ENCODE measurements at places on chromosomes 2 and 18.

DNA sequence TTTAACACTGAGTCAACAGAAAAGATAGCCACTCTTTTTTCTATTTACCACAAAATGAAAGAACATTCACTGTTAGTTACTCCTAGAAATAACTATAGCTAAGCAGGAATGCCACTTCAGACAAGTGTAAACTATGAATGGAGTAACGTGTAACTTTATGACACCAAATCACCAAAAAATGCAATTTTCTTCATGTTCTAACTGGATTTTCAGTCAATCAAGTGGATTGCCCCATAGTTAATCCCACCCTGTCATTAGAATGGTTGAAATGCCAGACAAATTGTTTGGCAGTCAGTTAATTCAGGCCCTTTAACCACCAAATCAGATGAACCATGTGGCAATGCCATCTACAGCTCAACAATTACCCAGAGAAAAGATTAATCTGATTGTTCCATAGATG is 9.9 kb downstream of the EPHA4 start:
- H3K27ac ChIP-seq: no peak overlapping the region
- DNase-seq: no peak
- peaks cover 4% of the 10 kb centered on the region for H3K4me1 ChIP-seq
- H3K4me3 ChIP-seq: no peak overlapping the region
- peaks cover 22% of the 10 kb centered on the region for H3K27me3 ChIP-seq

DNA sequence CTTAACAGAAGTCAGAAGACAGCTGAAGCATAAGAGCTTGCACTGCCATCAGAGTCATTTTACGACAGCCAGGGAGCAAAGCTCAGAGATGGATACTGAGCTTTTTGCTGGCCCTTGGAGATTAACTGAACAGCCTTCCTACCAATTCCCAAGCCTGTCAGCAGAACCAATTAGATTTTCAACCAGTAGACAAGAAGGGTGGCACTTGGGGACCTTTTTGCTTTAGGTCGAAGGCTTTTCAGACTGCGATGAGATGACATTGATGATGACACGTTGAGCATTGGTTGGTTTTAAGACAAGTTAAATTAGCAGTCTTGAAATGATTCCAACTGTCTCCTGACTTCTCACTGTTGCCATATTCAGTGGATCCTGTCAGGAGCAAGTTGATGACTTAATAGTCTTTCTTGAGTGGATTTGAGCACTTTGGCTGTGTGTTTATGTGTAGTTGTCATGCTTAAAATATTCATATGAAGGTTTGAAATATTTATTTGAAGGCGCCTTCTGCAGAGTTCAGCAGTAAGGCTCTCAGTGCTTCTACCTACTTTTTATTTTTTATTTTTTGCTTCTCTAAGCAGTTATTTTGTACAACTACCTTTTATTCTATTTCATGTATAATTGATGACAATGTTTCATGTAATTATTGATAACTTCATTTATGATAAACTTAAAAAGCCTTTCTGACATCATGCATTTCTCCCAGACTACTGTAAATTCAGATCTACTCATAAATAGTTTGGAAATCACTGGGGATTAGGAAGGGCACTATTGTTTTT is 256.7 kb downstream of the CAMKMT start:
- H3K27me3 ChIP-seq: no peaks in the 10 kb centered on the region
- no peaks in the 10 kb centered on the region for H3K36me3 ChIP-seq
- H3K27ac ChIP-seq: no peak overlapping the region
- DNase-seq: no peak
- H3K4me3 ChIP-seq: no peak overlapping the region

- no peak overlapping the region for H3K4me3 ChIP-seq
- peaks cover 33% of the 10 kb centered on the region for H3K4me1 ChIP-seq
- peak overlapping the region; percentile 80 for H3K27ac ChIP-seq
- no peaks in the 10 kb centered on the region for H3K36me3 ChIP-seq
Observed at GRCh38 chr2:215680605-215681598, 245.0 kb upstream of the FN1 start.

DNA sequence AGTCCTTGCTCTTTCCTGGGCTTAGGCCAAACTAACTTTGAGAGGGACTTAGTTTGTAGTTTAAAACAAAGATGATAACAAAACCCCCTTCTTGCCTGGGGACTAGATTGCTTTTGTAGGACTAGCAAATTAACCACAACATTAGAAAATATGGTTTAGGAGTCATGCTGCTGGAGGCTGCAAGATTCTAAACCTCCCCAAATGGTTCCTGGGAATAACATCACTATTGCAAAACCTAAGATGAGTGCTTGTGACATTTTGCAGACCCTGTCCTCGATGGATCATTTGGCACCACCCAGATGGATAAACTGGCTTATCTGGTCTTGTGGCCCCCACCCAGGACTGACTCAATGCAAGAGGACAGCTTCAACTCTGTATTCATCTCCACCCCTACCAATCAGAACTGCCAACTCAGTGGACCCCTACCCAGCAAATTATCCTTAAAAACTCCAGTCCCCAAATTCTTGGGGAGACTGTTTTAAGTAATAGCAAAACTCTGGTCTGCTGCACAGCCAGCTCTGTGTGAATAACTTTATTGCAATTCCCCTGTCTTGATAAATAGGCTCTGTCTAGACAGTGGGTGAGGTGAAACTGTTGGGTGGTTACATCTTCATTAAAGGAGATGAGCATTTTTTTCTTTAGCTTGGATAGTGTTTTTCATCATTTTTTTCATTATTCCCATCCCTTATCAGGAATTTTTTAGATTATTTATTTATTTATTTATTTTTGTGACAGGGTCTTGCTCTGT is 58.9 kb downstream of the SPTBN1 start:
- no peak for DNase-seq
- no peak overlapping the region for H3K4me3 ChIP-seq
- H3K27me3 ChIP-seq: no peaks in the 10 kb centered on the region
- no peaks in the 10 kb centered on the region for H3K36me3 ChIP-seq
- peaks cover 36% of the 10 kb centered on the region for H3K4me1 ChIP-seq
- peak overlapping the region; percentile 64 for H3K27ac ChIP-seq

DNA sequence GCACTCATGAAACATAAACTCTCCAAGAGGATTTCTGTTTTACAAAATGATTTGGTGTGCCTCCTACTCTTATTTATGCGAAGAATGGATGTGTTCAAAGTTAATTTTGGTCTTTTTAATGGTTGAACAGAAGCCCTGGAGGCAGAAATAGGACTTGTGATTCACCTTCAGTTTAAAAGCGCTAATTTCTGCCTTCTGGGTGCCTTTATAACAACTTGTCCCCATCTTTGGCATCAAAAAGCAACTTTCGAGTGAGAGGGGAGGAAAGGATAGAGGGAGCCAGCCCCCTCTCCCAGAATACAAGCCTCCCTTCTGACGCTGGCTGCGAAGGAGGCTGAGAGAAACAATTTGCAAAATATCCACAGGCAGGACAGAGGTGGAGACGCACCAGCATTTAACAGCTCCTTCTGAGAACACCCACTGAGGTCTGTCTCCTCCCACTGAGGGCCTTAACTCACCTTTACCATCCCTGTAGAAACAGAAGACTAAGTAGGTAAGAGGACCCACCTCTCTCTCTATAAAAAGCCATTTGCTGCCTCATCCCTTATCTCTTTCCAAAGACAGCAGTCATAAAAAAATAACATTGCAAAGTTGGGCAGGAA is 24.3 kb upstream of the BCL11A start:
- peaks cover 5% of the 10 kb centered on the region for H3K27me3 ChIP-seq
- H3K4me1 ChIP-seq: peaks cover 18% of the 10 kb centered on the region
- no peak overlapping the region for H3K4me3 ChIP-seq
- no peaks in the 10 kb centered on the region for H3K36me3 ChIP-seq
- no peak for DNase-seq
- no peak overlapping the region for H3K27ac ChIP-seq

DNA sequence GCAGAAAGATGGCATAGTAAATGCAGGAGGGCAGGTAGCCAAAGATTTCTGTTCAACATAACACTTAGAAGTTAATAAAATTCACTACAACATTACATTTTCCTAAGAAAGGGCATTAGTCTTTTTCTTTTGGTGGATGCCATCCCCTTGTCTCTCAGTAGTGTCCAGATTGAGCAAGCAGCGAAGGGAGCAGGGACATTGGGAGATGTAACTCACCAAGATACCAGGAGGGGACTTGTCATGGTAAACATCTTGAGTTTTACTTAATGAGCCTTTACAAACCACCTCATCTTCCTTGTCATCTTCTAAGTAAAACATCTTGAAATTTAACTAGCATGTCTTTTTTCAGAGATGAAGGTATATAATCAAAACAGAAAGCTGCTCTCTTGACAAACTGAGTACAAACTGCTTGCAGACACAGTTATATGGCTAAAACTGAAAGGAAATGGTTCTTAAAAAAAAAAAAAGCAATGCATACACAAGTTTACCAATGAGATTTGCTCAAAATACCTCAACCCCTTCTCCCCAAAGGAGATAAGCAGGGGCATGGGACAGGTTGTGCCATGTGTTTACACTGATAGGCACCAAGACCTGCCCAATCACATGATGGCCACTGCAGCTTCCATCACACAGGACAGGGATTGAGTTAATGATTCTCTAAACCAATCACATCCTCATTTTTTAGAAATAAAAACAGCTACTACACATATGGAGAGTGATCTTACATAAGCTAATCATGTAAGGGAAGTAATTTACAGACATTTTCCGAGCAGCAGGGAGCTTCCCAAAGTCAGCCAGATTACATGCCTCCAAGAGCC is 30.3 kb downstream of the LPIN2 start:
- no peak for DNase-seq
- H3K27ac ChIP-seq: no peak overlapping the region
- H3K36me3 ChIP-seq: peaks cover 2% of the 10 kb centered on the region
- H3K27me3 ChIP-seq: no peaks in the 10 kb centered on the region
- peaks cover 38% of the 10 kb centered on the region for H3K4me1 ChIP-seq

- DNase-seq: no peak
- H3K27me3 ChIP-seq: no peaks in the 10 kb centered on the region
- H3K4me1 ChIP-seq: no peaks in the 10 kb centered on the region
- no peak overlapping the region for H3K4me3 ChIP-seq
- peaks cover 5% of the 10 kb centered on the region for H3K36me3 ChIP-seq
- no peak overlapping the region for H3K27ac ChIP-seq
Observed at GRCh38 chr2:195252018-195252417, 405.0 kb upstream of the SLC39A10 start.

GRCh38 chr2:127155947-127156346 is 49.0 kb upstream of the BIN1 start:
- H3K4me3 ChIP-seq: no peak overlapping the region
- H3K4me1 ChIP-seq: peaks cover 21% of the 10 kb centered on the region
- H3K27ac ChIP-seq: no peak overlapping the region
- DNase-seq: no peak

DNA sequence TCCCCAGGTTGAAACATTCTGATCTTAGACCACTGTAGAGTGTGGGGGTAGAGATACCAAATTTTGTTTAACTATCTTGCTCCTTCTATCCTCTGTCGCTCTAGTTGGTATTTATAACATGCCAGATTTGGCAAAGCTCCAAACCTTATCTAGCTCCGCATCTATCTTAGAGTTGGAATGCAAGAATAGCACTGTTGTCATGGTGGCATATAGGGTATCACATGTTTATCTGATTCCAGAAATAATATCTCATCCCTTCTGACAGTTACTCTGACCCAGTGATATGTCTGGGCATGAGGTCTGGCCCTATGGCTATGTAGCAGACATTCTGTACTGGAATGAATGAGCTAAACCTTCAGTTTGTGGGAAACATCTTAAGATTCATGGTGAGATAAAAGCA is 51.7 kb downstream of the CABYR start:
- peaks cover 9% of the 10 kb centered on the region for H3K4me1 ChIP-seq
- H3K36me3 ChIP-seq: peaks cover 22% of the 10 kb centered on the region
- no peaks in the 10 kb centered on the region for H3K27me3 ChIP-seq
- DNase-seq: no peak
- peak overlapping the region; percentile 24 for H3K27ac ChIP-seq
- H3K4me3 ChIP-seq: no peak overlapping the region

DNA sequence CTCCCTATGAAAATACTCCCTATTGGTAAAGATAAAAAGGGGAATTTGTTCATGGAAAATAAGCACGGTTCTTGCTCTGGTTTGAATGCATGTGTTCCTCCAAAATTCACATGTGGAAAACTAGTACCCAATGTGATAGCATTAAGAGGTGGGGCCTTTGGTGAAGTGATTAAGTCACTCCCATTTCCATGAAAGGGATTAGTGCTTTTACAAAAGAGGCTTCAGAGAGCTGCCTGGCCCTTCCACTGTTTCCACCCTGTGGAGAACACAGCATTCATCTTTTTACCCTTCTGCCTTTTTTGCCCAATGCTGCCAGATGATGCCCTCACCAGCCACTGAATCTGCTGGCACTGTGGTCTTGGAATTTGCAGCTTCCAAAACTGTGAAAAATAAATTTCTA is 666.8 kb downstream of the ARHGAP15 start:
- no peaks in the 10 kb centered on the region for H3K27me3 ChIP-seq
- DNase-seq: no peak
- no peak overlapping the region for H3K4me3 ChIP-seq
- H3K4me1 ChIP-seq: no peaks in the 10 kb centered on the region
- no peaks in the 10 kb centered on the region for H3K36me3 ChIP-seq
- no peak overlapping the region for H3K27ac ChIP-seq

- no peaks in the 10 kb centered on the region for H3K4me1 ChIP-seq
- DNase-seq: no peak
- H3K27me3 ChIP-seq: no peaks in the 10 kb centered on the region
- H3K27ac ChIP-seq: no peak overlapping the region
Observed at GRCh38 chr2:121350890-121351289, 65.9 kb upstream of the TFCP2L1 start.

GRCh38 chr2:159200498-159200897 is 86.0 kb downstream of the WDSUB1 start:
- peak overlapping the region; percentile 57 for H3K27ac ChIP-seq
- H3K27me3 ChIP-seq: no peaks in the 10 kb centered on the region
- DNase-seq: no peak
- H3K4me3 ChIP-seq: no peak overlapping the region

GRCh38 chr2:167686691-167687090 is 560.7 kb downstream of the STK39 start:
- H3K4me1 ChIP-seq: peaks cover 2% of the 10 kb centered on the region
- H3K36me3 ChIP-seq: no peaks in the 10 kb centered on the region
- H3K27ac ChIP-seq: no peak overlapping the region
- no peak overlapping the region for H3K4me3 ChIP-seq
- H3K27me3 ChIP-seq: no peaks in the 10 kb centered on the region
- no peak for DNase-seq

- no peaks in the 10 kb centered on the region for H3K27me3 ChIP-seq
- no peak for DNase-seq
- peaks cover 24% of the 10 kb centered on the region for H3K4me1 ChIP-seq
- H3K4me3 ChIP-seq: no peak overlapping the region
- peak overlapping the region; percentile 55 for H3K27ac ChIP-seq
- H3K36me3 ChIP-seq: peaks cover 4% of the 10 kb centered on the region
Observed at GRCh38 chr2:164903951-164904350, 51.4 kb downstream of the SLC38A11 start.

Data from mesothelial cell of epicardium (in vitro differentiated cells).